Stimulated activated CD4-positive, alpha-beta T cell treated with anti-CD3 and anti-CD28 coated beads, Interleukin-1b, Interleukin-23, amount 100 ng/mL, for 1 hour (primary cell): ENCODE measurements at places on chromosomes 12 and 14.

GRCh38 chr14:94395282-94395887 lies 7.0 kb upstream of the SERPINA1 start:
- no peak for DNase-seq

- no peak for DNase-seq
Observed at GRCh38 chr14:81669308-81669707, 135.7 kb upstream of the SEL1L start.

DNA sequence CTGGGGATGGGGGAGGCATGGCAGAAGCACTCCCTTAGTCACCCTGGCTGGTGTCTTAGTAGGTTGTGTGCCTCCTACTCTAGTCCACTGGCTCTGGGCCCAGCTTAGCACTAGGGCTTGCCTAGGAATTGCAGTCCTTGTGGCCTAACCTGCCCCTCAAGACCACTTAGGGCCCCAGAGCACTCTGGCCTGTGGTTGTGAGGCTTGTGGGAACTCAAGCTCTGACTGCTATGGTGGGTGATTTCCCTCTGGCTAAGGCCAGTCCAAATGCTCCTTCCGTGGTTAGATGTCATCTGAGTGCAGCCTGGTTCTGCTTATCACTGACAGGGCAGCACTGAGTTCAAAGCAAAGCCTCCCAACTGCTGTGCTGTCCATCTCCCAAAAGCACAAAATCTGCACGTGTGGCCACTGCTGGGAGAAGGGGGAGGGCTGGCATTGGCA lies 20.2 kb downstream of the FGD4 start:
- no peak for DNase-seq

GRCh38 chr14:22892488-22892887 lies 9.5 kb downstream of the REM2 start:
- DNase-seq = no peak

DNA sequence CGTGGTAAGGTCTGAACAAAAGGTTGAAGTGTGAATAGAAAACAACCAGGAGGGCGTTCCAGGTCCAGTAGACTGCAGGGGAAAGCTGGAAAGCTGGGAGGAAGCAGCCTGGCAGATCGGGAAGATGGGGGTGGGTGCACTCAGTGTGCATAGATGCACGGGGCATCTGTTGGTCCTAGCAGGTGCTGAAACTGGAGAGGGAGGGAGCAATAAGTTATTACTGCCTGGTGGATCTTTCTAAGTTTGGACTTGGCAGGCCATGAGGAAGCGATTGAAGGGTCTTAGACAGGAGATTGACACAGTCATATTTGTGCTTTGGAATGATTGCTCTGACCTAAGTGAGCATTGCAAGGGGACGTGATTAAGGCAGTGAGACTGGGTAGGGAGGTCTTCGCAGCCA lies 194.4 kb downstream of the EFCAB11 start:
- DNase-seq = no peak

GRCh38 chr12:2027351-2027750 lies 23.1 kb upstream of the DCP1B start:
- no peak for DNase-seq

GRCh38 chr12:110074089-110074488 lies 25.8 kb upstream of the C12orf76 start:
- no peak for DNase-seq

GRCh38 chr12:19775241-19775640 lies 335.9 kb downstream of the AEBP2 start:
- no peak for DNase-seq

- DNase-seq = no peak
Observed at GRCh38 chr12:71417181-71417580, 22.4 kb upstream of the LGR5 start.

DNA sequence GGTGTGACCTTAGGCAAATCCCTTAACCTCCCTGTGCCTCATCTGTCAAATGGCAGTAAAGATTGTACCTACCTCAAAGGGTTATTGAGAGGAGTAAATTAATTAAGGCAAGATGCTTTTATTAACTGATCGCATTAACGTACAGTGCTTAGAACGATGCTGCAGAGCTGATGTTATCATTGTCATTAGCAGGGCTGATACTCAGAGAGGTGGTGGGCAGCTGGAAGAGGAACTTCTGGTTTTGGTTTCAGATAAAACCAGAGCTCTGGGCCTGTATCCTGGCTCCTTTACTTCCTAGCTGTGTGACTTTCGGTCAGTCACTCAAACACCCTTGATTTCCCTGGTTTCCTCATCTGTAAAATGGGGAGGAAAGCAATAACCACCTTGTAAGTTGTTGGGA lies 55.1 kb downstream of the CALM1 start:
- no peak for DNase-seq

GRCh38 chr14:44961151-44961553 lies 595 bp downstream of the KLHL28 start:
- DNase-seq = peak; percentile 11

DNA sequence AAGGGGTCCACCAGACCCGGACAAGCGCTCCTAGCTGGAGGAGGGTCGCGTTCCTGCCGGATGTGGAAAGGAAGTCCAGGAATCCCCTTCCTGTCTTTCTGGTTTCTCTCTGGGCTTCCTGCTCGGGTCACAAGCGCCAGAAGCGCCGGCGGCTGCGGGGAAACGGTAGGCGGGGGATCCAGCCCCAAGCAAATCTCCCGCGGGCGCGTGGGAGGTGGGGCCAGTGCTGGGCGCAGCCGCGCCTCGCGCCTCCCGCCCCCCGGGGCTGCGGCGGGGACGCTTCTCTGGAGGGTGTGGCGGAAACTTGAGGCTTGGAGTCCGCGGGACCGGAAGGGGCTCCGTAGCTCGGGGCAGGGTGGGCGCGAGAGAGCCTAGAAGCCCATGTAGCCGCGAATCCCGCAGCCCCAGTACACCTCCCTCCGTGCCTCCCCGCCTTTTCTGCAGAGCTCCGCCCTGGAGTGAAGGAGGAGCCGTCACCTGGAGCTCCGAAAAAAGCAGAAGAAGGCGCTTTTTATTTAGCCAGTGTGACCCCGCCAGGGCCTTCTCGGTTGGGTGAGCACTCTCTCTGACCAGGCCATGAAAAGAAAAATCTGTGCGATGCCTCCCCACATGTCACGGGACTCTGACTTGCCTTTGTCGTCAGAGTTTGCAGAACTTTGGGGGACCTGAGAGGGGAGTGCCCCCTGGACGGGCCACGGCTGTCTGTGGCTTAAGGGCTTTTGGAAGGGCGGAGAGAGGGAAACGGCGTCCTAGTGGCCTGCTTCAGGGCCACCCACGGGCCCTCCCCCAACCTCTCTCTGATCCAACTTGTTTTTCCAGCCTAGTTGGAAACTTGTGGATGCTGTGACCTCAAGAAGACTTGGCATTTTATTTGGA lies 21.4 kb upstream of the CLEC2D start:
- DNase-seq = peak; percentile 80

GRCh38 chr12:93126069-93126474 lies 197.0 kb upstream of the EEA1 start:
- no peak for DNase-seq

- no peak for DNase-seq
Observed at GRCh38 chr14:105204931-105205672, 24.0 kb upstream of the NUDT14 start.

GRCh38 chr12:94872971-94873733 lies 130.3 kb downstream of the NDUFA12 start:
- DNase-seq = no peak

GRCh38 chr14:30223385-30223785 lies 295.7 kb upstream of the PRKD1 start:
- DNase-seq = no peak

DNA sequence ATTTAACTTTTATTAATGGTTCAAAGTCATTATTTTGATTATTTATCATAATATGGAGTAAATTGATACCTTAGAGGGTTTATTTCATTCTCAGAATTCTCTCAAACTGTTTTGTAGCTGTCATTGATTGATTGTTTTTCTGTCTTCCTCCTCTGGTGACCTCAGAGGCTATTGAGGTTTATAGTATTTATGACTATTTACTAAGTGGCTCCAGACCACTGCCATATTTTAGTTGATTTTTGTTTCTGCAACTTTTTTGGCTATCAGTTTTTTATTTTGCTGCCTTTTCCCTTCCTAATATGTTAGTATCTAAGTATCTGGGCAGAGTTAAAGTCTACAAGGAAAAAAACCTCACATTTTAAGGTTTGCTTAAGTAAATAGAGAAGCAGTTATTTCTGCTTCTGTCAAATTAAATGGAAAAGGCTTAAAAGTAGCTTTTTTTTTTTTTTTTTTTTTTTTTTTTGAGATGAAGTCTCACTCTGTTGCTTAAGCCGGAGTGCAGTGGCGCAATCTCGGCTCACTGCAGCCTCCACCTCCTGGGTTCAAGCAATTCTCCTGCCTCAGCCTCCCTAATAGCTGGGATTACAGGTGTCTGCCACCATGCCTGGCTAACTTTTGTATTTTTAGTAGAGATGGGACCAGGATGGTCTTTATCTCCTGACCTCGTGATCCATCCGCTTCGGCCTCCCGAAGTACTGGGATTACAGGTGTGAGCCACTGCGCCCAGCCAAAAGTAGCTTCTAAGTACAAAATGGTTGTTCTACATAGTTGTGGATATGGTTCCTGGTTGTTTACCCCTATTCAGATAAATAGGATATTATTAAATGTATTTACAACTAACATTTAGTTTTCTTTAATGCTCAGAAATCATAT lies 8.2 kb downstream of the MDM2 start:
- DNase-seq = no peak

DNA sequence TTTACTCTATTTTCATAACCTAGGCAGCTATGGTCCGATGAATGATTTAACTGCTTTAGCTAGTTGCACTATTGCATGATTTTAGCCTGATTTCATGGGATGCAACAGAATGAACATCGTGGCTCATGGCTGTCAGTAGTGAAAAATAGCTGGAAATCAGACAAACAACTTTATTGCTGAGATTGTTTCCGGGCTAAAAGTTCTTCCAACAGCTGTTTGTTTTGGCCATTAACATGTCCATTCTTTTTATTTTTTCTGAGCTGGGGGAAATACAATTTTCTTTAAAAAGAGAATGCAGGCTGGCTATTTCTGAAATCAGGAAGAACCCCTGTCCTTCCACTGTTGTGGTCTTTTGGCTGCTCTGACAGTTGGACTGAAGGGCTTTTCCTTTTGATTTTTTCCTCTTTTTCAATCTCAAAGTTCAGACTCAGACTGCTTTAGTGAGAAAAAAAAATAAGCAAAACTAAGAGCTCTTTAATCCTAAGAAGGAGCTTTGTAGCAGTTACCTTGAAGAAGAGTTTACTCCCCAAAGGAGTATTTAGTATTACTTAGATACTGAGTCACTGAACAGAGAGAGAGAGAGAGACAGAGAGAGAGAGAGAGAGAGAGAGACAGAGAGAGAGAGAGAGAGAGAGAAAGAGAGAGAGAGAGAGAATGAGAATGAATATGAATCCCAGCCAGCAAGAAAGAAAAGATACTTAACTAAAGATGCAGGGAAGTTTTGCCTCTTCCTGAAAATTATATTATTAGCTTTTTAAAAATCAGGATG lies at the start of gene NAV3:
TSS of gene NAV3 (plus strand) at position 312 of the 769 bp plus-strand sequence. CDS start 568 bp downstream, outside the sequence.
- no peak for DNase-seq

GRCh38 chr14:85415015-85415712 lies 114.8 kb upstream of the FLRT2 start:
- no peak for DNase-seq

GRCh38 chr14:99586054-99586760 lies 17.8 kb downstream of the CCDC85C start:
- DNase-seq = no peak

DNA sequence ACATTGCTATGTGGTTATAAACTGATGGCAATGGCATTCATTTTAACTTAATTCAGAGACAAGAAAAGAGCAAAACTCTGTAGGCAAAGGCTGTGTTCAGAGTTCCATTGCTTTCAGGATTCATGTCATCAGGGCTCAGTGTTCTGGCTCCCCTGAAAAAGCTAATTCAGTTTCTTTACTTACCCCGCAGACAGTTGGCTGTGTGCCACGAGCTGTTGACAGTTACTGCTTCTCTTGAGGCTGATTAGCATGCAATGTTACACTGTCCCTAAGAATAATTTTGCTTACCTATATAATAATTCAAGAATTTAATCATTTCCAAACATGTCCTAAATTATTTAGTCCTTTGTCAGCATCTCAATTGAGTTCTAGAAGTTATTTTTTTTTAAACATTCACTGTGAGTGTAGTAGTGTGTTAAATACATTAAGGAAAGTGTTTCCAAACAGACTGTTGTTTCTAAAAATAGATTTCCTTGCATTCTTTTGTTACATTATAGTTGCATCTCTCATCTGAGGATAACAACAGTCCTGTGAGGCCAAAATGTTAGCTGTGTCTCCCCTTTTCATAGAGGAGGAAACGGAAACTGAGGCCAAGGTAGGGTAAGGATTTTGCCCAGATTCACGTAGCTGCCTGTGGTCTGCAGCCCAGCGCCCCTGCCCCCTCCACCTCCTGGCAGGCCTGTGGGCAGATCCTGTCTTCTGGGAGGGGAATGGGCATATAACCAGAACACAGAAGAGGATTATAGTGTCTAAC lies 98.6 kb downstream of the PELI2 start:
- no peak for DNase-seq

DNA sequence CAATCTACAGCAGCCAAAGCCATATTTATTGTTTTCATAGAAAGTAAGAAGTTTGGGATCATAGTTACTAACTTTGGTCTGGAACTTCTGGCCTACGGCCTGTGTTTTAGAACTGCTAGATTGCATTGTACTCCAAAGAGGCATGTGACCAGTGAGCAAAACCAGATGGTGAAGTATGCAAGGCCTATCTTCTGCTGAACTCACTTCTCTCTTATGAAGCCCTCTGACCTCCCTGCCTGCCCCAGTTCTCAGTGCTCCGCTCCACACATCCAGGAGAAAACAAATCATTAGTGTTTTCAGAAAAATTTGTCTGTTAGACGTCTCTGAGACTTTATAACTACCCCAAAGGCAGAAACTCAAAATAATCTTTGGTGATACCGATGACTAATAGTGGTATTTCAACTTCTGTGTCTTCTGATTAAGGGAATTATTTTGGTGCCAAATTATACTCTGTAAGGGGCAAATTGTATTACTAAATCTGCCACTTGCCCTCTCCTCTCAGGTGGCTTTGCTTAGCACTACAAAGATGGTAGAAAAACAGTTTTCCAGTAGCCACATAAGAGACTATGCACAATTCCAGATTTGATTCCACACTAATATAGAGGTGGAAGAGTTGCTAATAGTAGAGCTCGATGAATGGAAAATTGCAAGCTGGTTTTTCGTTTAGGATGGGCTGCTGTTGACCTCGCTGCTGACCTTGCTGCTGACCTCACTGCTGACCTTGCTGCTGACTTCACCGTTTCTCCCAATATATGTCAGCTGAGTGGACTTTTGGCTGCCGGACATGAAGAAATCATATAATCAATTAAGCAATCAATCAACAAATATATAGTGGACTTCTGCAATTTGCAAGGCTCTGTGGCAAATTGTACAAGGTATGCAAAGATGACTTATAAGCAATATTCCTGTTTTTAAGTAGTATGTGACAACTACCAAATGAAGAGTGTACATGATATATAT lies 147.5 kb downstream of the KITLG start:
- DNase-seq = no peak
